ENCODE measurements at places on chromosomes 12 and 14.

DNA sequence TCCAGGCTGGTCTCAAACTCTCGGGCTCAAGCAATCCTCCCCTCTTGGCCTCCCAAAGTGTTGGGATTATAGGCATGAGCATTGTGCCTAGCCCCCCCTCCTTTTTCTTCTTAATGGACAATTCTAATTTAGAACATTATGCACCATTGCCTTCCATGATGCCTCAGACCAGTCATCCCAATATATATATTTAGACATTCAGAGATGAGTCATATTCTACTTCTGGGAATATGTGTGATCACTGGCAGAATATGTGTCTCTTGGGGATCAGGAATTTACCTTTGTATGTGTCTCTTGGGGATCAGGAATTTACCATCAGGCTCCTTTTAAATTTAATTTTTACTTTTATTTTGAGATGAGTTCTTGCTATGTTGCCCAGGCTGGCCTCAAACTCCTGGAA lies 7.5 kb upstream of the CCDC177 start:
- DNase-seq = no peak

GRCh38 chr12:27965411-27965810 lies 7.1 kb downstream of the PTHLH start:
- no peak for DNase-seq

- no peak for DNase-seq
These were observed 22.8 kb downstream of the GALNT4 start for GRCh38 chr12:89501793-89502192.

DNA sequence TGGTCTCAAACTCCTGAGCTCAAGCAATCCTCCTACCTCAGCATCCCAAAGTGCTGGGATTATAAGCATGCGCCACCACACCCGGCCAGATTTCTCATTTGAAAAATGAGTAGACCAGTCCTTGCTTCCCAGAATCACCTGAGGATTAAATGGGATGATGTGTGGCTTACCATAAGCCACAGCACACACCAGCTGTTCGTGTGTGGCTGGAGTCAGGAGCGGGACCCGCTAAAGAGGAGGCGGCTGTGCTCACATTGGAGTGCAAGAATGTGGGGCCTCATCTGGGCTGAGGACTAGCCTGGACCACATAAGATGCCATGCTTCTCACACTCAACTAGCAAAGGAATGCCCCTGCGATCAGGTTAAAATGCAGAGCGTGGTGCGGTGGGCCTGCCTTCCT lies 6.7 kb upstream of the ALDH2 start:
- no peak for DNase-seq

DNA sequence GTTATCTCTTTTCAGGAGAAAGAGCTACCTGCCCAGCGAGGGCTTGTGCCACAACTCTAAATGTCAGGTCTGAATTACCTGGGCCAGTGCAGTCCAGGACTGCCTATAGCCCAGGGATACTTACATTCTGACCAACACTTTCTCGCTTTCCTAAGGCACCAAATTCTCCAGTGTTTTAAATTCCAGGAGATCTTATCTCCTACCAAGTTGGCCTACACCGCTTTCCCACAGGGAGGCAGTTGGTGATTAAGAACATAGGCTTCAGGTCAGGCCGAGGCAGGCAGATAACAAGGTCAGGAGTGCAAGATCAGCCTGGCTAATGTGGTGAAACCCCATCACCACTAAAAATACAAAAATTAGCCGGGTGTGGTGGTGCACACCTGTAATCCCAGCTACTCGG lies 41.1 kb downstream of the RPS29 start:
- no peak for DNase-seq
